Myocyte (in vitro differentiated cells): ENCODE measurements at places on chromosomes 2 and 18. TPM values are rescaled to one million over a fixed set of nuclear protein-coding genes. Genes with fewer than 3 reads are reported as not detected.

Gene ALPI
- total RNA-seq = not detected in 2 replicates

Gene LRP2
- total RNA-seq = 0.10 TPM in 1 of 2 replicates, not detected in the other

Gene STAT4
- total RNA-seq = 0.57 and 1.1 TPM in 2 replicates

Gene CMPK2
- 0.51 and 0.57 TPM in 2 replicates for total RNA-seq

Gene UGT1A5
- total RNA-seq = not detected in 2 replicates

Gene CYS1
- 0.16 and 1.1 TPM in 2 replicates for total RNA-seq

Gene C2orf66
- total RNA-seq = not detected in 2 replicates

Gene APOB
- total RNA-seq = not detected in 2 replicates

Gene KCNS3
- total RNA-seq = 8.8 and 18.0 TPM in 2 replicates

Gene SIX3
- total RNA-seq = not detected in 2 replicates

Gene KCNG2
- 0.08 and 0.42 TPM in 2 replicates for total RNA-seq

Gene MOGAT1
- not detected in 2 replicates for total RNA-seq

Gene RBKS
- total RNA-seq = 1.5 and 2.0 TPM in 2 replicates

Gene LDLRAD4
- 1.7 TPM in 1 of 2 replicates, not detected in the other for total RNA-seq

Gene ACTG2
- 1.2 TPM in 1 of 2 replicates, not detected in the other for total RNA-seq

Gene IL1A
- not detected in 2 replicates for total RNA-seq

Gene POTEF
- total RNA-seq = not detected in 2 replicates

Gene POLR1B
- total RNA-seq = 11.8 and 14.0 TPM in 2 replicates

Gene ZNF804A
- total RNA-seq = 0.05 TPM in 1 of 2 replicates, not detected in the other

Gene ACTR2
- 58.5 and 62.7 TPM in 2 replicates for total RNA-seq

Gene HEATR5B
- 11.2 and 14.7 TPM in 2 replicates for total RNA-seq

Gene DQX1
- not detected in 2 replicates for total RNA-seq

- DNase-seq = no peak
These were observed 650.1 kb upstream of the VRK2 start for GRCh38 chr2:57396355-57397098.

GRCh38 chr18:44826418-44827259 lies 146.0 kb downstream of the SETBP1 start:
- peak; percentile 85 for DNase-seq

GRCh38 chr18:3391704-3392466 lies 58.1 kb upstream of the TGIF1 start:
- DNase-seq = no peak

- DNase-seq = no peak
These were observed 47.5 kb upstream of the NEMP2 start for GRCh38 chr2:190582019-190582418.

DNA sequence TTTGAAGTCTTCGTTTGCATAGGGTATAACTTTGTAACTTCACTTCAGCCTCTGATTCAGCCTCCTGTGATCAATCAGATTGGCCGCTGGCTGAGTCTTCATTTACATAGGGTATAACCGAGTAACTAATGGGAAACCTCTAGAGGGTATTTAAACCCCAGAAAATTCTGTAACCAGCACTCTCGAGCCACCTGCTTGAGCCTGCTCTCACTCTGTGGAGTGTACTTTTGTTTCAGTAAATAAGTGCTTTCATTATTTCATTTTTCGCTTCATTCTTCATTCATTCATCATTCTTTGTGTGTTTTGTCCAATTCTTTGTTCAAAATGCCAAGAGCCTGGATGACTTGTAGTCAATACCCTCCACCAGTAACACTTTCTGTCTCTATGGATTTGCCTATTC lies 56.4 kb downstream of the CCDC85A start:
- no peak for DNase-seq

DNA sequence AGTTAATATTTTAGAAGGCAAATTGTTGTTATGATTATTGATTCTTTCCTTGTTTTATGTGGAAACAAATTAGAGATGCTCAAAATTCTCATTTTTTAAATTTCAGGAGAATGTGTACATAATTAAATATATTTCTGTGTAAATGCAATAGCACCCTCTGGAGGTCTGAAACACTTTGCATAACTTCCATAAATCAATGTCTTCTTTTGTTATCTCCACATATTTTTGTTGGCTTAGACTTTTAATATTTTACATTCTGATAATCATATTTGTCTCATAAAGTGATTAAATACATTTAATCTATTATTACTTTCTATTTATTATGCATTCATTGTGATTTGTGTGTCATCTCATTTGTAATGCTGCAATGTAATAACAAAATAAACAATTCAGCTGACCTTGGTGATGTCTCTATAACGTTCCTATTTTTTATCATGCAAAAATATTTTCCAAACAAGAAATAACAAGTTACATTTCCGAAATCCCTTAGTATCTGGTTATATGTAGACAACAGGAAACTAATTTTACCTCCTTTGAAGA lies 201.8 kb upstream of the GALNT5 start:
- DNase-seq = peak; percentile 52

- DNase-seq = no peak
These were observed 1154.1 kb downstream of the RPIA start for GRCh38 chr2:89845532-89845931.

DNA sequence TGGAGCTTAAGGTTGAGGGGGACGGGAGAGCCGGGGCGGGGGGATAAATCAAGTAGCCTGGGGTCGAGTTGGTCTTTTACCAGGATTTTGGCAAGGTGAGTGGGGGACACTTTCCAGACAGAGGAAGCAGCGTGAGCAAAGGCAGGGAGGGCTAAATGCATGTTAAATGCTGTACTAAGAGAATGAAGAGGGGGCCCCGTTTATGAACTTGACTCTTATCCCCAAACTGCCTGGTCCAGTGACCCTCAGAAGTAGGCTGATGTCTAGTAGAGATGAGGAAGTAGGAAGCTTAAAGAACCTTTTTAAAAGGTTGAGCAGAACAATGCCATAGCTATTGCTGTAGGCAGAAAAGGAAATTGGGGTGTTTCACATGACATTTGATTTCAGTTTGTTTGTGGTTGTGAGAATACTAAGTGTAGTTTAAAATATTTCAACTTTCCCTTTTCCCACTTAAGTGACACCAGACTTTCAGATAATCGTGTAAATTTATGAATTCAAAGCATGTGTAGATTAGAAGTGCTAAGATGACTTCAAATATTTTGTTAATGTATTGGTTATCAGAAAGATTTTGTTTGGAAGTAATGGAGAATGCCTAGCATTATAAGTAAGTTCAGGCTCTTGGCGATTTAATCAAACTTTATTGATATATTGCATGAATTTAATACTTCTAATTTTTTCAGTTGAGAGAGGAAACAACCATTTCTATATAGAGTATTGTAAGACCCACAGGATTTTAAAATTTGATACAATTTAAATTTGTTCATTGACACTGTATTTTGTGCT lies 1.8 kb downstream of the REL start:
- no peak for DNase-seq

- DNase-seq = peak; percentile 26
These were observed 20.7 kb upstream of the CCNT2 start for GRCh38 chr2:134897932-134898331.

DNA sequence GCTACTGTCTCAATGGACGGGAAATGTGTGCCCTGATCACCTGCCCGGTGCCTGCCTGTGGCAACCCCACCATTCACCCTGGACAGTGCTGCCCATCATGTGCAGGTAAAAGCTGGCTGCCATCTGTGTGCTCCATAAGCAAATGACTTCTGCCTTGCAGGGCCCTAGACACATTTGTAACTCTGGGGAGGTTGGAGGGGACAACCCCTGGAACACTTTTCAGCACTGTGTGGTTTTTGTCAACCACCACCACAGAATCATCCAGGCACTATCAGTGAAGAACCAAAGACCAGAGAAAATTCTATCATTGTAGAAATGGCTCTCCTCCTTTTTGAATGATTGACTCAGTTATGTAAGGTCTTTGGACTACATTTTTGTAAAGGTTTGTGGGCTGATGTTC lies 84.3 kb downstream of the FEZ2 start:
- DNase-seq = no peak

- peak; percentile 65 for DNase-seq
These were observed 92.6 kb downstream of the ZNF385B start for GRCh38 chr2:179768765-179769164.

- no peak for DNase-seq
These were observed 22.8 kb upstream of the SMAD4 start for GRCh38 chr18:51006948-51007789.

GRCh38 chr2:31972059-31972458 lies 38.7 kb downstream of the MEMO1 start:
- no peak for DNase-seq

DNA sequence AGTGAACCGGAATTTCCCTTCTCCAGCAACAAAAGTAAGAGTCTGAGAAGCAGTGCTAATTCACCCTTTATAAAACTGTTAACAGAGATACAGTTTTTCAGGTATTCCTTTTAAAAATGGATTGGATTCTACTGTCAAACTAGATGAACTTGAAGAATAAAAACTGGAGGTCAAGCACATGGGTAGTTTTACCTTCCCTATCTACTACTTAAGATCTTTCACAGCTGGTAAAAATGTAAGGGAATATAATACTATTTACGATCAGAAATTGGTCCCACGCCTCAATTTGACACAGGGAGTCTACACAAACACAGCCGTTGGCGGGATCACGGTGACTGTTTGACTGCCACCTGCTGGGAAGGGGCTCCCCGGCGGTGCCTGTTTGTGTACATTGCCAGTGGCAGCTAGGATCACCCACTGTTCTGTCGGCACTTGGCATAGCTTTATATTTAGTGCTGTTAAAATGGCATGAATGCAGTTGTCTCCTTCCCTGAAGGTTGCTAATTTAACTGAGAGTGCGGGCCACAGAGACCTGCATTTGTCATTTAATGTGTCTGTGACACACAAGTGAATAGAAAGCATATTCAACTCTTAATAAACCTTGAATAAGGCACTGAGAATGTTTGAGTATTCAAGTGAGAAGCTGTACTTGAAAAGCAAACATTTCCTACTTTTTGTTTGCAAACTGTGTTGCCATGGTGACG lies 59.5 kb downstream of the ABCG8 start:
- no peak for DNase-seq

GRCh38 chr2:74503506-74504475 lies 3.7 kb downstream of the PCGF1 start:
- no peak for DNase-seq

DNA sequence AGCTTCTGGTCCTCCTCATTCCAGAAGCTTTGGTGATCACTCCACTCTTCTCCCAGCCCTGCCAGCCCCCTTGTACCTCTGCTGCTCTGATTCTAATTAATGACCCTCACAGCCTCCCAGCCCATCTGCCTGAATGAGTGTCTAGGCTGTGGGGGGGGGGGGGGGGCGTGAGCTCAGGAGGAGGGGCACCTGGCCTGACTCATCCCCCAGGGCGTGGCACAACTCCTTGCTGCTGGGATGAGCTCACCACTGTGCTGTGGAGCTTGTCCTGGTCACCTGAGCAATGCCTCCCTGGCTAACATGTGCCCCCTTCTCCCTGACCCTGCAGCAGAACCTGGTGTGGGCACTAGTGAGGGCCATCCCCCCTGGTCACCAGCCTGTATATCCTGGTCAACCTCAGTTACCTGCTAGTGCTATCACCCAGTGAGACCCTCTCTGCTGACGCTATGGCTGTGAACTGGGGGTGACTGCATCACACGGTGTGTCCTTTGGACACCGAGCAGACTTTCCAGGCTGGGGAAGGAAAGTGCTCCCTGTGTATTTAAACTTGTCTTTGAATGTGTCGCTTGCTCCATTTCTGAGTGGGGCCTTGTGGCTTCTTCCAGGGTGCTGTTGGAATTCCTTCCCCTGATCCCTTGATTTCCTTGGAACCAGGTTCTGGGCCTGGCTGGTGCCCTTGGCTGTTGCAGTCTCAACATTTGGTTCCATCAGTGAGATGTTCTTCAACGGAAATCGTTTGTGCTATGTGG lies 41.5 kb upstream of the PUM2 start:
- no peak for DNase-seq

DNA sequence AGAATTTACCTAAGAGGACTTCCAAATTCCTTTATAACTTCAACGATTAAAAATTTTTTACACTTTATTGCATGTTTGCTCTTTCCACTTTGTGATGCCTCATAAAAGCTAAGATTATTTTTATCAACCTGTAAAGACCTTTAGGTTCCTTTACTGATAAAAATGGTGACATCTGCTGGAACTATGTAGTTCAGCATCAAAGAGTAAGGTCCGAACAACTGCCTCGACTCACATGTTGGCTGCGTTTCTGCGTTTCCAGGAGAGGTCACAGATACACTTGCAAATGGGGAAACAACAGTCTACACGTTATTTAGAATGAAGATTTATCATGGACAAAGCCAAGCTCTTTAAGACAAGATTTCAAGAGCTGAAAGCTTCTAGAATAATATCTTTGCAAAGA lies 18.8 kb upstream of the TMX3 start:
- DNase-seq = no peak

- no peak for DNase-seq
These were observed 456.9 kb downstream of the ARHGAP15 start for GRCh38 chr2:143586119-143586518.

DNA sequence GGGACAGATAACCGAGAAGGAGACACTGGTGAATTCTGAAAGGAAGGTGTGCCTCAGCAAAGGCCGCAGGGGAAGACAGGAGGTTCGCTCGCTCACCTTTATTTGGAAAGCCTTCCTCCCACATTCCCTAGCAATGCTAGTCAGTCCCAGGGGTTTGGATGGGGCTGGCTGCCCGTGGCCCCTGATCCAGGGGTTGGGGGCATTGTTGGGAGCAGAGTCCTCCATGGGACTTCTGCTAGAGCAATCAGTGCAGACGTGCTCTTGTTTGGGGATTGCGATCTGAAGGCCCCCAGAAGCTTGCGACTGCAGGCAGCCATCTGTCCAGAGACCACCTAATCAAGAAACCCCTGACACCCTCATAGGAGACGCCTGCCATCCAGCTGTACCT lies 6.0 kb upstream of the CYP27C1 start:
- no peak for DNase-seq

GRCh38 chr2:120767486-120768005 lies 31.9 kb downstream of the GLI2 start:
- DNase-seq = no peak

GRCh38 chr2:63050334-63051041 lies at the start of gene OTX1:
OTX1 (plus strand) TSS chr2:63050830; CDS start chr2:63052991, 2,161 bp downstream.
- DNase-seq = peak; percentile 77

DNA sequence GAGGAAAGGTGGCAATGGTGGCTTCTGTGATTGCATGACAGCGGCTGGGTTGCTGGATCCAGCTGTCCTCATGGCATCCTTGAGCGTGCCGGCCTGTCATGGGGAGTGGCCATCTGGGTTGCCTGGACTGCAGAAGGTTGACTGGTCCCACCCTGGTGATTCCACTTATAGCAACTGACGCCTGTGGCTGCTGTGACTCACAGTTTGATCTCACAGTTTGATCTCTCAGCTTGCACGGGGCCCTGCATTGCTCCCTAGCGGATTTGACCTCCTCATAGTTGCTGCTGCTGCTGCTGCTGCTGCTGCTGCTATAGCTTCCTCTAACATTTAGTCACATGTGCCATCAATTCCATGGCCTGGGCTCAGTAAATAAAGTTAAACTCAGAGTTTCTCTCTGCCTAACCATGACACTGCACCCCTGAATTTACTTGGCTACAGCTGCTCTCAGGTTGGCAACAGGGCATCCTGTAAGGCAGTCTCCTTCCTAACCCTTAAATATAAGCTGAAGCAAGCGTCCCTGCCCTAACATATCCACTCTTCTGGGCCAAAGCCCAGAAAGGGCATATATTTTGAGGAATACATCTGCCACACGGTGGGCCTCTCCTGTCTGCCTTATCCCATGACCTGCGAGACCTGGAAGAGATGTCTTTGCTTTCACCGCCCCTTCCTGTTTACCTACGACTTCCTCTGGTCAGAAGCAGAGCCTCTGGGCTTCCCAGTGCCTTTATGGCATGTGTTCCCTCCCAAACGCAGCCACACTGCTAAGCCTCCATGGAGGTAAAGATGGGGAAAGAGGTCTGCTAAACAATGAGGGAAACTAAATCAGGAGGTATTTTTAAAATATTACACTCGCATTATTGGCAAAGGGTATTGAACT lies 37.8 kb upstream of the CCDC150 start:
- peak; percentile 99 for DNase-seq

GRCh38 chr2:99158599-99158998 lies 3.8 kb downstream of the LIPT1 start:
- DNase-seq = no peak

- DNase-seq = no peak
These were observed 46.7 kb downstream of the KIDINS220 start for GRCh38 chr2:8790739-8791162.
